ENCODE measurements at places on chromosomes 11 and 22. TPM values are rescaled to one million over a fixed set of nuclear protein-coding genes. Genes with fewer than 3 reads are reported as not detected.

Gene HORMAD2
- total RNA-seq, result not detected

DNA sequence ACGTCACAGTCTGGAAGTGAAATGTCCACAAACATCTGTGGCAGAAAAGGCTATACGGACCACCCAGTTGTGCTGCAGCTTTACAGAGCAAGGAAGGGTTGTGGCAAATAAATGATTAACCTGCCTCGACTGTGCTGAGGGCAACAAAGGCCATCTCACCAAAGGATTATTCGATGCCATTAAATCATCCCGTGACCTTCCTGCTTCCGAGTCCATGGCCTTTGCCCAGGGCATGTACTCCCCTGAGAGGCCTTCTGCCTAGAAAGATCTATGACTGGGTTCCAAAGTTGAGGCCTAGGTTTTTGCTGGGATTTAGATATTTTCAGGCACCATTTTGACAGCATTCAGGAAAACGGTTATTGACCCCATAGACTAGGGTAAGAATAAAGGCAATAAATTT, 9.2 kb downstream of the CDPF1 start:
- no peak overlapping the region for H3K27ac ChIP-seq
- H3K4me1 ChIP-seq, result no peaks in the 10 kb centered on the region
- DNase-seq, result no peak
- H3K36me3 ChIP-seq, result no peaks in the 10 kb centered on the region
- H3K27me3 ChIP-seq, result no peaks in the 10 kb centered on the region

DNA sequence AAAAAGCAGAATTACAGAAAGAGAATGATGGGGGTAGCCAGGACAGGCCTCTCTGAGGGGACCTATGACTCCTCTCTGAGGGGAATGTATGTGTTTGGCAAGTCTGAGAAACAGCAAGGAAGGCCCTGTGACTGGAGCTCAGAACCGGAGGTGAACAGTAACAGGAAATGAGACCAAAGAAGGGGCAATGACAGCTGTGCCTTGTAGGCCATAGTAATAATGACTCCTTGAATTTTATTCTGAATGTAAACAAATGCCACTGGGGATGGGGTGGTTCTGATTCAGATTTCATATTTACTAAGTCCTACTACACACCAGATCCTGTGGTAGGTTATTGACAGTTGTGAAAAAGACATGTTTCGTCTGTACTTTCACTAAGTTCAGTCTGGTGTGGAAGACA, 52.8 kb upstream of the APOA1 start:
- no peaks in the 10 kb centered on the region for H3K4me1 ChIP-seq
- no peaks in the 10 kb centered on the region for H3K36me3 ChIP-seq
- DNase-seq, result no peak

DNA sequence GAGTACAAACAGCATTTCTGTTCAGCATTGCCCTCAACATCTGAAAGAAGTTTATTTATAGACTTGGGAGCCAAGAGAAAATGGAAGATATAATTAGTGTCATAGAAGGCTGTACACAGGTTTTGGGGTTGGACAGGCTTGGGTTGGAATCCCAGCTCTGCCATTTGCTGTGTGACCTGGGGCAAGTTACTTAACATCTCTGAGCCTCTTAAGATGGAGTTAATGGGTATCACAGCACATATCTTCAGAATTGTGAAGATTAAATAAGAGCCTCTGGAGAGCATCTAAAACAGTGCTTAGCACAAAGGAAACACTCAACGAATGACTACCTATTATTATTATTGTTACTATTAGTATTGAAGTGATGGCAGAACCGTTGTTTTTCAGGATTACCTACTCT, 12.1 kb downstream of the CACNG2 start:
- no peak overlapping the region for H3K27ac ChIP-seq
- H3K36me3 ChIP-seq, result no peaks in the 10 kb centered on the region
- no peaks in the 10 kb centered on the region for H3K4me1 ChIP-seq
- H3K4me3 ChIP-seq, result no peak overlapping the region

Data from uterus (tissue), 4 donors.